ENCODE measurements at places on chromosomes 5 and 9. TPM values are rescaled to one million over a fixed set of nuclear protein-coding genes. Genes with fewer than 3 reads are reported as not detected.
A peak's percentile ranks its signal among the peaks of the same experiment; 100 is the strongest.

DNA sequence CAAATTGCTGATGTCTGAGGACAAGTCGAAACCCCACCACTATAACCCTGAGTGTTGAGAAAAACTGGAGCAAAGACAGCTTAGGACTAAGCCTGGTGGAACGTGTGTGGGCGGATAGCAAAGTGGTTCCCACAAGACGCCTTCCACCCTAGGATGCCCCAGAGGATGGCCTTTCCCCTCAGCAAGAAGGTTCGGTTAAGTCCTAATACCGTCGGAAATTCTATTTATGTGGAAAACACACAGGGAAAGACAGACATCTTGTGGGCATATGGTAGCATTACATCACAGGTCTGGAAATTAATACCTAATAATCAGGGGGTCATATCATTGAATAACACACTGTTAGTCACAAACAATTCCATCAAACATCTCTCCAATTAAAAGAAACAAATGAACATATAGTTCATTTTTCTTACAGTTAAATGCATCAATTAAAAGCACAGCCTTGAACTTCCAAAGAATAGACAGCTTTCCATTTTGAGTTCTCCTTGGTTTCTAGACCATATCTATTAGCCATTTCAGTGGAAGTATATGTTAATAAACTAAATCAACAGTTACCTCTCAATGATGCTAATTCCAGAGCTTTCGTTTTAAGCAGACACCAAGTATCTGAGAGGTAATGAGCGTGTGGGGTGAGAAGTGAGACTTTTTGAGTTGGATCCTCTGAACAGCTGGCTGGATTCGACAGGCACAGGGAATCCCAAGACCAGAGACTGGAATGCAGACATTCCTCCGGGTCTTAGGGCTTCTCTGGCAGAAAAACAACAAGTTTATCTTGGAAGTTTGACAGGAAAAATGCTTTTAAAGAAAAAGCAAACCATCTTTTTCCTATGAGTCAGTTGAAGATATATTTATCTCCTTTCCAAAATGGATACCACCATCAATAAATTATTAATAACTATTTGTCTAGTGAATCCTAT is 2.9 kb upstream of the ICE1 start:
- no peak for DNase-seq
- peaks cover 3% of the 10 kb centered on the region for H3K36me3 ChIP-seq
- no peaks in the 10 kb centered on the region for H3K27me3 ChIP-seq
- peaks cover 19% of the 10 kb centered on the region for H3K4me1 ChIP-seq

The THBS4 gene
- total RNA-seq: 8.8 TPM

The SLC6A18 gene
- total RNA-seq: 0.48 TPM

The CDC20B gene
- 0.38 TPM for total RNA-seq

- H3K4me1 ChIP-seq: peaks cover 6% of the 10 kb centered on the region
- peaks cover 6% of the 10 kb centered on the region for H3K36me3 ChIP-seq
- no peak for DNase-seq
Observed at GRCh38 chr5:105807290-105807689, 1863.4 kb downstream of the EFNA5 start.

The PRDM9 gene
- not detected for total RNA-seq

- no peak for DNase-seq
- no peak overlapping the region for H3K27ac ChIP-seq
- H3K27me3 ChIP-seq: no peaks in the 10 kb centered on the region
- peaks cover 10% of the 10 kb centered on the region for H3K36me3 ChIP-seq
Observed at GRCh38 chr5:95799191-95799835, 23.2 kb downstream of the GLRX start.

- H3K4me1 ChIP-seq: peaks cover 21% of the 10 kb centered on the region
- H3K4me3 ChIP-seq: peak overlapping the region; percentile 95
- peak overlapping the region; percentile 92 for H3K27ac ChIP-seq
- DNase-seq: peak; percentile 93
- peaks cover 6% of the 10 kb centered on the region for H3K27me3 ChIP-seq
Observed at GRCh38 chr5:177366528-177367322, 9.0 kb downstream of the RGS14 start.

DNA sequence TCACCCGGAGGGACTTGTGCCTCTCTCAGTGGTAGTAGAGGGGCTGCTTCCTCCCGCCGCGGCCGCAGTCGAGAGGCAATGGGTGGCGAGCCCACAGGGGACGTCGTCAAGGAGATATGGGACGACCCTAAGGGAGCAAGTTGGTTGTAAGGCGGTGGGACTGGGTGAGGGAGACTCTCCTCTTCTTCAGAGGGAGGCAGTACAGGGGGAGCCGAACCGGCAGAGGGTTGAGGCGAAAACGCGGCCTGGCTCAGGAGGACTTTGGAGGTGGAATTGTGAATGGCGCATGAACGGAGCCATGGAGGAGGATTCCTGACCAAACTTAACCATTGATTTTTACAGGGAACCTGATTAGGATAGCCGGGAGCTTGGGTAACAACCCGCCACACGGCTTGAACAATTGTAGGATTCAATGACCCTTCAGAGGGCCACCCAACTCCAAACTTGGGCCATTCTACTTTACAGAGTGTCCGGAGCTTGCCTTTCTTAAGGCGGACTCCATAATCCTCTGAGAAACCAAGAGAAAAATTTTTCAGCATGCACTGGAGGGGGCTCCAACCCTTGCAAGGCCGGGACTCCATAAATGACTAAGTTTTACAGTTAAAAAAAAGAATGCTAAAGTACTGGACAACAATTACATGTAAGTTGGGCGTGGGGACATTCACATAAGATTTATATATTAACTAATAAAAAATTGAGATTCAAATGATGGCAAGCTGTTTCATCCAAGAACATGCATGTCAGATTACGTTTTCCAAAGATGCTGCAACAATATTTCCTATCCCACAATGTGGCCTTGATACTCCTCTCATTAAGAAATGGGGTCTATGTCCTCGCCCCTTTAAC is 19.4 kb upstream of the RHOBTB3 start:
- peak overlapping the region; percentile 92 for H3K27ac ChIP-seq
- peaks cover 11% of the 10 kb centered on the region for H3K4me1 ChIP-seq
- H3K36me3 ChIP-seq: no peaks in the 10 kb centered on the region
- DNase-seq: no peak
- peak overlapping the region; percentile 20 for H3K4me3 ChIP-seq

DNA sequence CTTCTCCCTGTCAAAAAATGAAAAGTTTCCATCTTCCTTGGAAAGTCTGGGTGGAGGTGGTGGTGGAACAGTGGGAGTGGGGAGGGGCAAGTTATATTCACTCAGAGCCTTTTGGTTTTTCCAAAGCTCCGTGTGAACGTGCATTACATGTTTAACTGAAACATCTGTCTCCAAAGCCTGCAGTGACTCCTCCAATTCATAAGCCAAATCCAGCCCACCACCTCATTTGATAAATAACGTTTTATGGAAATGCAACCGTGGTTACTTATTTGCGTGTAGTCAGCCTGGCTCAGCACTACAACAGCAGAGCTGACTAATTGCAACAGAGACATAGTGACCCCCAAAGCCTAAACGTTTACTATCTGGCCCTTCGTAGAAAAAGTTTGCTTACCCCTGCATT is 13.9 kb downstream of the TNFSF8 start:
- H3K36me3 ChIP-seq: no peaks in the 10 kb centered on the region
- no peak for DNase-seq
- H3K27ac ChIP-seq: no peak overlapping the region
- no peak overlapping the region for H3K4me3 ChIP-seq

DNA sequence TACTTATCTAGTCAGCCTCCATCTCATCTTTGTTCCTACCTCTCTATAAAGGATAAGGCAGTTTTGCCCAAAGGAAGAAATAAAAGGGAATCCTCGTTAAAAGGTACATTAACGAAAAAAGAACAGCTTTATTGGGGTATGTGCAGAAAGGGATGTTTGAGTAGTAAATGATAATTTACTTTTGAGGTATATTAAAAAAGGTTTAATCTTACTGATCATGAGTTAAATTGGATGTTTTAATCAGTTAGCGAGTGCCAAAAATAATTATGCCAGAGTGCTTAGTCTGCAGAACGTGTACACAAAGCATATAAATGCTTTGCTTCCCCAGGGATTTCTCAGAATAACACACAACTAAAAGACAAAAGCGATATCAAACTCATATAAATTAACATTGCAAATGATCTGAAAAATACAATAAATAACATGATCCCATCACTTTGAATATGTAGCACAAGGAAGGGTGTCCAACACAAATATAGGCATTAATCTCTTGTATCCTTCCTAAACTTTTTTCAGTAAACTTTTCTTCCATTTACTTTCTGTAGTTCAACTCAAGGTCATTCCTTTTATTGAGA is 865.0 kb downstream of the NR2F1-AS1 start:
- peaks cover 20% of the 10 kb centered on the region for H3K4me1 ChIP-seq
- H3K4me3 ChIP-seq: no peak overlapping the region
- H3K27me3 ChIP-seq: no peaks in the 10 kb centered on the region

The PPP3R2 gene
- total RNA-seq: 0.22 TPM

DNA sequence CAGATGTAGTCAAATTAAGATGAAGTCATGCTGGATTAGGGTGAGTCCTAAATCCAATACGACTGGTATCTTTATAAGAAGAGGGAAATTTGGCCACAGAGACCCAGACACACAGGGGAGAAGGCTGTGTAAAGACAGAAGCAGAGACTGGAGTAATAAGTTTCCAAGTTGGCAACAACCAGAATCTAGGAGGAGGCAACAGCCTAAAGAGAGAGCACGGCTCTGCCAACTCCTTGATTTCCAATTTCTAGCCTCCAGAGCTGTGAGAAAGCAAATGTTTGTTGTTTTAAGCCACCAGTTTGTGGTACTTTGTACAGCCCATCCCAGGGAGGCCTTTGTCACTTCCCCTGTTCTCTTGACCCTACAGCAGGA is 74.4 kb downstream of the ATG10 start:
- no peaks in the 10 kb centered on the region for H3K4me1 ChIP-seq
- H3K4me3 ChIP-seq: no peak overlapping the region
